Aorta (tissue), 5 donors: ENCODE measurements at places on chromosomes 2 and 18. TPM values are rescaled to one million over a fixed set of nuclear protein-coding genes. Genes with fewer than 3 reads are reported as not detected.

The REG3A gene
- 8.3 TPM for total RNA-seq

The AQP12B gene
- total RNA-seq = not detected

The TMEM163 gene
- total RNA-seq = 0.62 TPM

The MYO3B gene
- not detected for total RNA-seq

The AFF3 gene
- total RNA-seq = 15.7 TPM

The NPHP1 gene
- 8.3 TPM for total RNA-seq

- DNase-seq = no peak
Measured at GRCh38 chr2:207746131-207746530, 23.6 kb downstream of the FZD5 start.

- no peak for DNase-seq
Measured at GRCh38 chr18:7859122-7859521, 292.0 kb downstream of the PTPRM start.

DNA sequence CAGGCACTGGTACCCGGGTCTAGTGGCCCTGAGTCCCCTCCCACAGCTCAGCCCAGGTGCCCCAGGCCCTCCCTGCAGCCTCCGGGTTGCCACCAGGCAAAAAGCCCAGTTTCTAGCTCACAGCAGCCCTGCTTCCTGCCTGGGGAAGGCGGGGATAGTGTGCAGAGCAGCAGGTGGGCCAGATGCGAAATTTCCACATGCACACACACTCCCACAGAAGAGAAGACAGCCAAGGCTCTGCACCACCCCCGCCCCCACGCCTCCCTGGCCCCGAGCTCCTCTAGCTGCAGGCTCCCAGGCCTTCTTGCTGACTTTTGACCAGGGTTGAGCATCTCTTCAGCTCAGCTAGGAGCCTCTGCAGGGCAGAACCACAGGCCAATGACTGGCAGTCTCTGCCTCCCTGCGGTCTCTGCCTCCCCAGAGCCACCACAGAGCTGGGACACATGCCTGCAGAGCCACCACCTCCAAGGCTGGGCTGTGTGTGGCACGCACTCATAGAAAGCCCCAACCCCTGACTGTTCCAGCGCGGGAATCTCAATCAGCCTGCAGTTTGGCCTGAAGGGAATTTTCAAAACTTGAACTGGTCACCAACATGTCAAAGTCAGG is 7.2 kb downstream of the SLC66A2 start:
- DNase-seq = peak; percentile 59

DNA sequence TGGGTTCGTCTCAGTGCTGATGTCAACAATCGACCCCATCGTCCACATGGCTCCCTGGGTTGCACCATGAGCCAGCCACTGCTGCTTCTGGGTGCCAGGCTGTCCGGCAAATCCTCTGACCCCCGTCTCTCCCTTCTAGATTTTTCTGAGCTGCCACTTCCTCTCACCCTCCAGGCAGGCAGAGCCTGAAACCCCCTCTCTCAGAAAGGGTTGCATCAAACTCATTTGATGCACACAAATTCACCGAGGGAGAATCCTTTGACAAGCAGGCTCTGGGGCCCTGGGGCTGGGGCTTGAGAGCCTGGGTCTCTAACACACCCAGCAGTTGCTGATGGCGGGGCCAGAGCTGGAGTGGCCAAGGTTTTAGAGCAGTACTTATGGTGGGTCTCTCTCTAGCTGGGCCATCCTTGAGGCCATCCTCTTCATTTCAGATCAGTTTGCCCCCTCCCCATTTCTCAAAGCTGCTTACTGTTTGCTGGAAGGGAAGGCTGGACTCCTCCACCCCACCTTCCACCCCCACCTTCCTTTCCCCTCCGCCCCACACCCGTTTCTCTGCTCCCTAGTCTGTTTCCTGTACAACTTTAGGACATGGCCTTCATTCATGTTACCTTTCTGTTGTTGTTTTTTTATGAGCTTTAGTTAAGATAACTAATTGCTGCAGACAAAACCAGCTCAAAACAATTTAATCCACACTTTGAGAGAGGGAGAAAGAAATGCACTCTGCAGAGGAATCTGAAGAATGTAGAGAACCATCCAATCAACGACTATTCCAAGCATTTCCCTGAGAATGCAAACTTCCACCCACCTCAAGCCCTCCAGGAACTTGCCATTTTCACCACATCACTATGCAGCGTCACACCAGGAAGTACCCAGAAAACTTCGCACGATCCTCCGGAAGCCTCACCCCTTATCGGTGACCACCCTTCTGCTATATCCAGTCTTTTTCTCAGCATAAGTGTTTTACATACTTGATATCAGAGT is 69.5 kb downstream of the ARL4C start:
- DNase-seq = no peak

GRCh38 chr18:11953113-11953512 is 28.2 kb upstream of the IMPA2 start:
- no peak for DNase-seq

DNA sequence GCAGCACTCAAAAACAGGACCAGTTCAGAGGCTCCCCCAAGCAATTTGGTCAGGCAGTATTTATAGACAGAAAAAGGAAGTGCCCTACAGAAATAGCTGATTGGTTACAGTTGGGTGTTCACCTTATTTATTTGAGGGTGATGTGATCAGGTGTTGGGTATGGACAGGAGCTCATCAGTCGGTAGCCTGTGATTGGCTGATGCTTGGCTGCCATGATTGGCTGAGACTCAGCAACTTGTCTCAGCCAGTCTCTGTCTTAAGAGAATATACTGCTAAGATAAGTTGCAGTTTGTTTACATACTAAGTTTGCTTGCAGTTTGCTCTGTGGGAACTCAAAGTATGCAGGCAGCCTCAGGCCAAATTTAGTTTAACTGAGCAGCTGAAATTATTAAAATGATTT is 9.4 kb downstream of the ABCG8 start:
- no peak for DNase-seq

DNA sequence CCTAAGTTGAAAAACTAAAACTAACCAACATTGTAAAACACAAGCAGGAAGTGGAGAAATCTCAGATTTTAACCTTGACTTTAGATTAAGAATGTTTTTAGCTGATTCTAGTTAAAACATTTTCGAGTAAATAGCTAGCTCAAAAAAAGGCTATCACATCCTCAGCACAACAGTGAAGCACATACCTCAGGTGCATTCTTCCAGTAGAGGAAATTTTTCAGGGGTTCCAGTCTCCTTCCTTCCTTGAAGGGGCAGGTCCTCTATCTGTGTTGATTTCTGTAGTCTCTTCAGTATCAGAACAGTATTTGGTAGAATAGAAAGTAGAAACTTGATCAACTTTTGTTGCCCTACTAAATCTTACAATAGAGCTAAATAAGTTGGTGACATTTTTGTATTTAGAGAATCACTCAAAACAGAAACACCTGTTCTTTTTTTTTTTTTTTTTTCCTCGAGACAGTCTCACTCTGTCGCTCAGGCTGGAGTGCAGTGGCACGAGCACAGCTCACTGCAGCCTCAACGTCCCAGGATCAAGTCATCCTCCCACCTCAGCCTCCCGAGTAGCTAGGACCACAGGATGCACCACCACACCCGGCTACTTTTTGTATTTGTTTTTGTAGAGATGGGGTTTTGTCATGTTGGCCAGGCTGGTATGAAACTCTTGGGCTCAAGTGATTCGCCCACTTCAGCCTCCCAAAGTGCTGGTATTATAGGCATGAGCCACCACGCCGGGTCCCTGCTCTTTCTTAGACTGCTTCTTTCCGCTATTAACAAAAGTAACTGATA is 6.9 kb upstream of the GPR155 start:
- no peak for DNase-seq

DNA sequence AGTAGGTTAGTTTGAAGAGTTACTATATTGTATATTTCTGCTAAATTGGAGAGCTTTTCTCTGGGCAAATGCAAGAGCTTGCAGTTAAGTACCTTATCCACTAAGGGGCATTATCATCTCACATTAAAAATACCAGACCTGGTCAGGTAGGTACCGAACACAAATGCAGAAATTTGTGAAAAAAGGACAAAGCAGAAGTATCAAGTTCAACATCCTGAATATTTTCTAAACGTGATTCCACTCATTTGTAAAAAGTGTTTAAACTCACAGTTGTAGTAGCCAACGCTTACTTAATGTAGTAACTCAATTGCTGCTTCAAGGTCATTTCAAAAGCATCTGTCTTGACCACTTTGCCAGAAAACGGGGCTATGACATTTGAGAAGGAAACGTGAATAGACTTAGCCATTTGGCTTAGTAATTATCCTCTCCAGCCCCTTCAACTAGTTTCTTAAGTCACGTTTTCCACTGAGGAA is 52.1 kb downstream of the CYRIA start:
- DNase-seq = no peak

GRCh38 chr18:45169610-45170009 is 445.7 kb upstream of the SLC14A2 start:
- no peak for DNase-seq

DNA sequence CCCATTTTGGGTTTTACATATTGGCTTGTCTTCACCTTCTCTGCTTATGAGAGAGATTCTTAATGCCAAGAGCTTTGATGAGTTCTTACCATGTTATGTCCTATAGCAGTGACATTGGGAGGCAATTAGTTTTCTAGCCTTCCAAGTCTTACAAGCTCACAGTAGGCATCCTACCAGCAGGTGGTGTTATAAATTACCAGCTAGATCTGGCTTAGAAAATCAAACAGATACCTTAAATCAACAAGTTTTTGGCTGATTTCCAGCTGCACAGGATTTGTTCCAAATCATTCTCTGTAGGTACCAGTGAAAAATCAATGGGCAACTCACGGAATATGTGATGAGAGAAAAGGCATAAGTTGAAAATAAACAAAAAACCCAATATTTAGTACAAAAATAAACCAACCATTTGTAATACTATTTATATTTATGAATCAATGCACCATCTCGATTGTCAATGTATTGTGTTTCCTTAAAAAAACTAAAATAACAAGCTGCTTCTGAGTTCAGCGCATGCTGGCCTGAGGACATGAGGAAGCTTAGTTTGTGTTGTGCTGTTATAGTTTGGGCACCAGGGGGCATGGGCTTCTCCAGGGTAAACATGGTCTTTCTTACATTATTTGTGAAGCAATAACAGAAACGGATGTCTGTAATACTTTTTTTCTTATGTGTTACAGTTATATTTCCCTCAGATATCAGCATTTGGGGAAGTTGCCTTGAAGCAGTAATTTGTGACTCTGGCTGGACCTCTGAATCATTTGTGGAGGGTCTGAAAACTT is 34.1 kb upstream of the NXPH2 start:
- no peak for DNase-seq

DNA sequence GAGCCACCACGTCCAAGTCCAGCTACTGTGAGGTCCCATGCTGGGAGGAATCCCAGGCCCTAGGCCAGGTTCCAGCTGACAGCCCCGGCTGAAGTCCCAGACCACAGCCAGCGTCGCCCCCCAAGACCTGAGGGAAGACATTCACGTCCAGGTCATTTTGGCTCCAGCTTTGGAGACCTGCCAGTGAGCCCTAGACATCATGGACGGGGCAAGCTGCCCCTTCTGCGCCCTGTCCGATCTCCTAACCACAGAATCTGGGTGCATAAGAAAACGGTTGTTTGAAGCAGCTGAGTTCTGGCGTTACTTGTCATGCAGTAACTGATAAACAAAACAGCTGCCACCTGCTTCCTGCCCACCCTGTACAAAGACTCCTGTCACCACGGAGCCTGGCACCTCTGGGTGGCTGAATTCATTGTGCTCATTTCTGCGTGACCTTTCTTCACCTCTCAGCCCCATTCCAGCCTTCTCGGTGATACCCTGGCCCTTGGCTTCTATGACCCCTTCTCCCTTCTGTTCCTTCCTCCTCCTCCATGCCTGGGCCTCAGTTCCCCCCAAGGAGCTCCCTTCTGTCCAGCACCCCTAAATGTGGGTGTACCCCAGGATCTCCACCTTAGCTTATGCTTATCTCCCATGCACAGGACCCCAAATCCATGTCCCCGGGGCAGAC is 72.6 kb upstream of the SMAD7 start:
- DNase-seq = no peak

DNA sequence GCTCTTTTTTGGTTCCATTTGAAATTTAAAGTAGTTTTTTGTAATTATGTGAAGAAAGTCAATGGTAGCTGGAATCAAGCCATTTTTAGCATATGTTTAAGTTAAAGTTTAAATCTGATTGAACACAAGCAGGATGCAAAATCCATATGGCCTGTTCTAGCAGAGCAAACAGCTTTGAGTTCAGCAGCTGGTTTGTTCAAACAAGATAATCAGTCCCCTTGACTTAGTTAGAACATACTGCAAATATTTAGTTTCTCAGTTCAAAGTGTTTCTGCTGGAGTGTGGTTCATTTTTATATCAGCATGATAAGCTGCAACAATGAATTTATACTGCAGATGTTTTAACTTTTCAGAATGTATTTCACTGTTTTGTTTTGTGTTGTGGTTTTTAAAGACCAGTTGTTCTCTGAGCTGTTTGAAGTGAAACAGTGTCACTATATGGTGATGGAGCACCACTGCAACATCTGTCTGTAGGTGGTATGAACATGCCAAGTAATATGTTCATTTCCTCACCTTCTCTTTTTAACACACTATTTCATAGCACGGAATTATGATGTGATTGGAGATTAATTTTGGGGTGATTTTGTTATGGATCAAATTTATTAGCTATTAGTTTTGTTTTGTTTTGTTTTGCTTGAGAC is 125.3 kb downstream of the COL4A4 start:
- DNase-seq = no peak

GRCh38 chr18:34965566-34965965 is 75.6 kb upstream of the MAPRE2 start:
- DNase-seq = no peak
